ENCODE measurements at places on chromosomes 7 and 10.

- DNase-seq = no peak
Observed at GRCh38 chr7:370259-370625, 80.3 kb downstream of the FOXL3 start.

DNA sequence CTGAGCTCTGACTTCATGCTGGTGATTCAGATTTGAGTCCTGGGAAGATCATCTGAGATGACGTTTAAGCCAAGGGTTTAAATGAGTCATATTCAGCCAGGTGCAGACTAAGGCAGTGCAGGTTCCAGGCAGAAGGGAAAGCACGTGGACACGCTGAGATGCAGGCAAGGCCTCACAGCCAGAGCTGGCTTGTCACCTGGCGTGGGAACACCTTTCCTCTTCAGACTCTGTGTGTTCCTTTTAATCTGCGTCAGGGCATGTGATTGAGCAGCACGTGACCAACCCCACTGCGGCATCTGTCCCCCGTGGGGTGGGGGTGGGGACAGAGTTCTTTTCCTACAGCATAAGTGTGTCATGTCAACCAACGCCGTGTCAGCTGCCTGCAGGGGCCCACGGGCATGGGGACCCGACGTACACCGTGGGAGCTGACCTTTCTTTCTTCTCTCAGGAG, 10.7 kb upstream of the IDI2 start:
- no peak for DNase-seq

DNA sequence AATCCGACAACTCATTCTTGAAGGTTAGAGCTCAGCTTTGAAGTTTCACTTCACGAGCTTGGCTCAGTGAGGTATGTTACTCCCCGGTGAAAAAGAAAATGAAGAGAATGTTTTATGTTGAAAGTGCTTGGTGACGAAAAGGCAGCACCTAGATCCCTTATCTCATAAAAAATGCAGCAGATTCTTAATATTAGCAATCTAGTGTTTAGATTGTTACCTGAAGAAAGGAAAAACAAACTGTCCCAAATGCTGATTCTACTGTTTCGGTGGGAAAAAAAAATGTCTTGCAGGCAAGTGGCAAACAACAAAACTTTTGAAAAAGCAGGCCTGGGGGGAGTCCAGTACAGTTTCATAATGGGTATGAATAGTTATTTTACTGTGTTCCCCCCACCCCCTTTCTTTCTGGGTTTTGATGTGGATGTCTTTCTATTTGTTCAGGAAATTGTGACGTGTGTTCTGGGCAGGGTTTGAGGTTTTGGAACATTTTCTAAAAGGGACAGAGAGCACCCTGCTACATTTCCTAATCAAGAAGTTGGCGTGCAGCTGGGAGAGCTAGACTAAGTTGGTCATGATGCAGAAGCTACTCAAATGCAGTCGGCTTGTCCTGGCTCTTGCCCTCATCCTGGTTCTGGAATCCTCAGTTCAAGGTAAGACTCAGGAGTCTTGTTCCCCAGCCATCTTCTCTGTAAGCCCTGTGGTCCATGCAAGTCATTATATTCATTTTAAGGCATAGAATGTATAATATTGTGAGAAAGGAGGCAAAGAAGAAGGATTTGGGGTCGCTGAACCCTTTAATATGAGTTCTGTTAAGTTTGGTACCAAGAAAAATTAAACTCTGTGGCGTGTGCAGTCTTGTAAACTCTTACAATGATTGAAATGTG, at the start of gene SRGN:
TSS of gene SRGN (plus strand) at position 514 of the 881 bp plus-strand sequence. CDS start at position 569, 55 bp downstream.
- peak; percentile 95 for DNase-seq

GRCh38 chr7:24733414-24734060, 23.7 kb downstream of the GSDME start:
- DNase-seq = no peak

- no peak for DNase-seq
Observed at GRCh38 chr7:130920122-130920521, 186.1 kb upstream of the KLF14 start.

- no peak for DNase-seq
Observed at GRCh38 chr7:142434666-142435167, 176.9 kb upstream of the PRSS58 start.

DNA sequence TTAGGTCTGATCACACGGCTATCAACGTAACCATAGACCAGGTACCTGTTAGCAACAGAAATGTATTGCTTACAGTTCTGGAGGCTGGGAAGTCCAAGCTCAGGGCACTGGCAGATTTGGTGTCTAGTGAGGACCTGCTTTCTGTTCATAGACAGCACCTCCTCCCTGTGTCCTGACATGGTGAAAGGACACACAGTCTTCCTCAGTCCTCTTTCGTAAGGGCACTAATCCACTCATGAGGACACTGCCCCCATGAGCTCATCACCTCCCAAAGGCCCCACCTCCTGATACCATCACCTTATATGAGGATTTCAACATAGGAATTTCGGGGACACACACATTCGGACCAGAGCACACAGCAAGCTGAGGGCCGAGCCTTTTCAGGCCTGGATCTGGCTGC, 71.4 kb upstream of the BTBD16 start:
- DNase-seq = no peak

DNA sequence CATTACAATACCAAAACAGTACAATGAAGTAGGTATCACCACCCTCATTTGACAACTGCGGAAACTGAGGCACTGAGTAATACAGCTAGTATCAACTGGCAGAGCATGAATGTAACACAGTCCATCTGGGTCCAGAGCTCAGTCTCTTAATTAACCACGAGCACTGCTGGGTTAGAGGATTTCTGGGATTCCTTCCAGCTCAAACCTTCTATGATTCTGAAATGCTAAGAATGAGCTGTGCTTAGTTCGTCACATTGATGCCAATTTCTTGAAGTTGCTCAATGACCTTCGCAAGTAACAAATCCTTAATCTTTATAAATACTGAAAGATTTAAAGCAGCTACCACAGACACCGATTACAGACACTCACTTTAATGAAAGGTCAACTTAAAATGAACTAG, 62.5 kb downstream of the SGMS1 start:
- no peak for DNase-seq

DNA sequence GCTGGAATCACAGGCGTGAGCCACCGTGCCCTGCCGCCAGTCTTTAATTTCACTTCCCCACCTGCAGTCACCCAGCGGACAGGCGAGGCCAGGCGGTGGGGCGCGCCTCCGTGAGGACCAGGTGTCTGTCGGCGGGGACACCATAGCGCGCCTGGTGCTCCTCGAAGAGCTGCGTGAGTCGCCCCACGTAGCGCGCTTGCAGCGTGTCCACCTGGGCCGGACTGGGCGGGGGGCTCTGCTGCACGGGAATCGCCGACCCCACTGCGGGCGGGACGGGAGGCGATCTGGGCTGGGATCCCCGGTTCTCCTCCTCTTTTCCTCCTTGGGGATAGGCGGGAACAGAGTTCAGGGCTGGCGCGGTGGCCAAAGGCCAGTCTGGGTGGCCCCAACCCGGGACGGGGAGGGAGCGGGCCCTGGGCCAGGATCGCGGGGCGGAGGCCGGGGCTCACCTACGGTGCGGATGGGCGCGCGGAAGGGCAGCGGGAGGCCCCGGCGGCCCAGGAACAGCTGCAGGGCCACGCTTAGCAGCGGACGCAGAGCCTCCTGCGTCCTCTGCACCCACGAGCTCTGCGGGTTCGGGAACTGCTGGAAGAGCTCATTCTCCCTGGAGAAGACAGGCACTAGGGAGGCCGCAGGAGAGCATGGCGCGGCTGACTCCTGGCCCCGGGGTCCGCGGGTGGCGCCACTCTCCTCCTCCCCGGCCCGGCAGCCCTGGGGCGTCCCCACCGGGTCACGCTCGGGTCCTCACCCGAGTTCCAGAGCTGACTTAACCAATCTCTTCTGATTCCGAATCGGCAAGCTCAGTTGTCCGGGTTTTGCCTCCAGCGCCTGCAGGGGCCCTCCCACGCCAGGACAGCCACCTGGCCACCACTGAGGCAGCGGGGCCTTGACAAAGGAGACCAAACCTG, 1.1 kb upstream of the MOGAT3 start:
- DNase-seq = no peak

- DNase-seq = no peak
Observed at GRCh38 chr7:152912511-152912910, 153.0 kb downstream of the ACTR3B start.

GRCh38 chr7:151460474-151460855, 20.5 kb upstream of the CRYGN start:
- no peak for DNase-seq

DNA sequence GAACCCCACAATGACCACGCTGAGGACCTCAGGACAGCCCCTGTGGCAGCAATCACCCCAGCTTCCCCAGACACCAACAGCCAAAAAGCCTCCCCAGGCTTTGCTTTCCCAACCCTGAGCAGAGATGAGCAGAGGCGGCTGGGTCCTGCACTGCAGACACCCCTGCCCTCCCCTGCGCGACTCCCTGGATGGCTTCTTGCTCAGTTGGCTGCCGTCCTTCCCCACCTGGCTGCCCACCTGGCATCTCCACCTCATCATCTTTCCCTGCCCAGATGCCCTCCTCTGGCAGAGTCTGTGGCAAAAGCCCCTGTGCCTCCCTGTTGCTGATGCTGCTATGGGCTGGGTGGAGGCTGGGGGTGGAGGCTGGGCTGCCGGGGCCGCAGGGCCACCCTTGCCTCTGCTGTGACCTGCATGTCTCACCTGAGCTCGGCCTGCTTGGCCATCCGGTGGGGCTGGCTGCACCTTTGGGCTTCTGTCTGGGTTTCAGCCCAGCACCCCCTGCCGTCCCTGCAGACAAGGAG, 567.7 kb downstream of the TCERG1L start:
- no peak for DNase-seq

GRCh38 chr10:76874176-76874575, 763.4 kb downstream of the KCNMA1 start:
- DNase-seq = no peak

GRCh38 chr10:125076891-125077541, 83.3 kb downstream of the CTBP2 start:
- DNase-seq = no peak

GRCh38 chr10:84783386-84783785, 455.0 kb downstream of the CCSER2 start:
- no peak for DNase-seq

GRCh38 chr10:14190702-14191101, 140.0 kb downstream of the FRMD4A start:
- DNase-seq = no peak

- DNase-seq = no peak
Observed at GRCh38 chr7:48421357-48421756, 250.1 kb downstream of the ABCA13 start.

DNA sequence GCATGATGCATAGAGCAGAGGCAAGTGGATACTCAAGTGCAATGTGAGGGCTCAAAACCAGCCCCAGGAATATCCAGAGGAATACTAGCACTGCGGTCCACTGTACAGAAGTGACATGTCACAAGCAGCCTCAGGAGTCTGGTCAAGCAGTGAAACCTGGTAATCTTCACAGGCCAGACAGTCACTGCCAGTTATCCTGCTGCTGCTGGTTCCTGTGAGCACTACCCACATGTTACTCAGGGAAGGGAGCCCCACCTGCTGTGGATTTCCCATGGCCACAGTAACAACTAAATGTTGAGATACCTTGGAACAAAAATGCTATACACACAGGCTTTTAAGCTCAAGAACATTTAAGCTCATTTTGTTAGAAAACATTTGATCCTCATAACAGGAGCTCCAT, 103.0 kb downstream of the RNF133 start:
- no peak for DNase-seq

- DNase-seq = no peak
Observed at GRCh38 chr7:44972562-44972961, 6.3 kb downstream of the MYO1G start.

DNA sequence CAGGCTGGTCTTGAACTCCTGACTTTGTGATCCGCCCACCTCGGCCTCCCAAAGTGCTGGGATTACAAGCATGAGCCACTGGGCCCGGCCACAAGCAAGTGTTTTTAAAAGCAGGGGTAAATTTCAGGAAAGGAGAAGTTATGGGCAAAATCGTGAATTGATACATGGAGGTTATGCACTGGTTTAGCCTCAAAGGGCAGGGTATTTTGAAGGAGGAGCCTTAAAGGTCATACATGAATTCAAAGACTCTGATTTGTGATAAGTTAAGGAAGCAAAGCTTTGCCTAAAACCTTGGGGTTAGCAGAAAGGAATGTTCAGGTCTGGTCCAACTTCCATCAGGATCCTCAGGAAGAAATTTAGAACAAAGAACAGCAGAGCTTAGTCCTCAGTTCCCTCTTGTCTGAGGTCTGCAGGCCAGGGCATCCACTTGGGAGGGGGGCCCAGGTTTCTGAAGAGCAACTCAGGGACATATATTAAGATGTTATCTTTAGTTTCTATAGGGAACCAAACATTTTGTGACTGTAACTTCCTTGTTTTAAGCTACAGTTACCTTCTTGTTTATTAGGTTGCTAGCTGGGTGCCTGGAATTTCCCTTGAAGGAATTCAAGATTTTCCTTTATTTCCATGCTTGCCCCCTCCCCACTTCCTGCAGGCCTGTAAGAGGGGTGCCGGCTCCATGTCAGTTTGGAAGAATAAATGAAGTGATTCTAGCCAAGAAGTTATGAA, 2.8 kb upstream of the REPIN1 start:
- peak; percentile 68 for DNase-seq

DNA sequence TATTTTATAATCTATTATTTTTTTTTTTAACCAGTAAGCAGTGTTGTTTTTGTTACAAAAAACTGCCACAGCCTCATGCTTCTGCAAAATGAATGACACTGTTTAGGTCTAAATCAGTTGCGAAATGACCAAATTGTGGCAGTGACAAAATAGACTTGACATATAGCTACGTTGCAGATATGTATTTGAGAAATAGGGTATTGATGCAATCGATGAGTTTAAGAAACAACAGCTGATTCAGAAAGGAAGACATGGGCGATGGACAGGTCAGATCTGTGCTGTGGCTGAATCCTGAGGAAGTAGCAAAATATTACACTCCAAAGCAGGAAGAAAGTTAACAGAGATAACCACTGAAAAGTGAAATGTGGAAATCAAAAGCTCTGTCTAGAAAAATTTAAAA, 89.0 kb upstream of the STEAP4 start:
- peak; percentile 77 for DNase-seq

- DNase-seq = peak; percentile 74
Observed at GRCh38 chr7:88355011-88355410, 48.3 kb upstream of the STEAP4 start.

GRCh38 chr10:113530476-113530875, 22.4 kb upstream of the HABP2 start:
- no peak for DNase-seq

DNA sequence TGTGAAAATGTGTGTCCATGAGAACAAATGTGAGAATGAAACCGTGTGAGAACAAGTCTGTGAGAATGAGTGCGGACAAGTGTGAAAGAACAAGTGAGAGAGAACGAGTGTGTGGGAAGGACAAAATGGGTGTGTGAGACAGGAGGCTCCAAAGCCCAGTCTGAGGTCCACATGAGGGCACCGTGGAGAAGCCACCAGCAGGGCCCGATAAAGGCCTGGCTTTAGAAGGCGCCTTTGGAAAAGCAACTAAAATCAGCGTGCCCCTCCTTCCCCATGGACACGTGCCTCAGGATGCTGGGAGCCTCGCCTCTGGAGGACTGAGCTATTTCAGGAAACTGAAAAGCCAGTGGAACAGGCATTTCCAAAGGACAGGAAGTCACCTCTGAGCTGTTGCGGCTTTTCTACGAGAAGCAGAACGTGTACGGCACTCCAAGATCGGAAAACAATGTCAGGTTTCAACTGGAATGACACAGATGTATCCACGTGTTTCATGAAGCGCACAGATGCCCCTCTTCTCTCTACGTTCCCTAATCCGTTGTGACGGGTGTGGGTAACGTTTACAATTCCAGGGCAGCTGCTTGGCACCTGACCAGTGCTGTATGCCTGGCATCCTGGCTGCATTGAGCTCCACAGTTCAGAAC, 46.4 kb downstream of the ESYT2 start:
- peak; percentile 26 for DNase-seq
